GM12865 (cell line): ENCODE measurements at places on chromosomes 1 and 21.

DNA sequence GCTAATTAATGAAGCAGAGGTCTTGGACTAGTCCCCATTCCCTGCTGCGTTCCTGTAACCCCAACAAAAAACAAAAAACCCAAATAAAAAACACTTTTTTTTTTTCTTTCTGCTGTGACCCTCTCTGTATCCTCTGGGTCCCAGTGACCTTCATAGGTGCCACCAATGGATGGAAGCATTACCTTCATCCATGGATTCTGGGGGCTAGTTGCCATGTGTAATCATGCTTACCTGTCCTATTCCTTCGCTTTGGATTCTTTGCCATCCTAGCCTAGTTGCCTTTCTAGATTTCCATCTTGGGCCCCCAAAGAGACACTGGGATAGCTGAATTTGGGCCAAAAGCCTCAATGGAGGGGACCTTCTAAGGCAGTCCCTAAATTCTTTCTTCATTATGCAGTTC, 1208.7 kb downstream of the BRINP3 start:
- DNase-seq: no peak

- no peak for DNase-seq
Measured at GRCh38 chr1:202658251-202658759, 51.9 kb downstream of the SYT2 start.

DNA sequence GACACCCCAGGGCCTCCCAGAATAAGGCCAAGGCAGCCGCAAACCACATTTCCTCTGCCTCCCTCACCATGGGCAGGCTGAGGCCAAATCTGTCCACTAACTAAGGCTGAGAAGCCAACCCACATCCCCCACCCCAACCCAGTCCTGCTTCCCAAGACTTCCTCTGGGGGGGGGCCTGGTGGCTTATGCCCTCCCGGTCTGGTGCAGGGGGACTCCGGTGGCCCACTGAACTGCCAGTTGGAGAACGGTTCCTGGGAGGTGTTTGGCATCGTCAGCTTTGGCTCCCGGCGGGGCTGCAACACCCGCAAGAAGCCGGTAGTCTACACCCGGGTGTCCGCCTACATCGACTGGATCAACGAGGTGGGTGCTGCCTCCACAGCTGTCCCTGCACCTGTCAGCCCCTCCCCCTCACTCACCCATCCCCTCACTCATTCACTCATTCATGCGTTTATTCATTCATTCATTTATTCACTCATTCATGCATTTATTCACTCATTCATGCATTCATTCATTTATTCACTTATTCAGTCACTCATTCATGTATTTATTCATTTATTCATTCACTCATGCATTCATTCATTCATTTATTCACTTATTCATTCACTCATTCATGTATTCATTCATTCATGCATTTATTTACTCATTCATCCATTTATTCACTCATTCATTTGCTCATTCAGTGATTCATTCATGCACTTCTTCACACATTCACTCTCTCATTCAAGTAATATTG, 7.3 kb downstream of the CTRC start:
- no peak for DNase-seq

- DNase-seq: no peak
Measured at GRCh38 chr1:226919995-226920394, 20.1 kb upstream of the COQ8A start.

GRCh38 chr1:179826626-179827280, 50.9 kb downstream of the TOR1AIP2 start:
- DNase-seq: no peak

- DNase-seq: no peak
Measured at GRCh38 chr1:209839875-209840546, 12.2 kb downstream of the UTP25 start.

- DNase-seq: no peak
Measured at GRCh38 chr1:20138346-20138745, 777 bp upstream of the PLA2G2F start.

DNA sequence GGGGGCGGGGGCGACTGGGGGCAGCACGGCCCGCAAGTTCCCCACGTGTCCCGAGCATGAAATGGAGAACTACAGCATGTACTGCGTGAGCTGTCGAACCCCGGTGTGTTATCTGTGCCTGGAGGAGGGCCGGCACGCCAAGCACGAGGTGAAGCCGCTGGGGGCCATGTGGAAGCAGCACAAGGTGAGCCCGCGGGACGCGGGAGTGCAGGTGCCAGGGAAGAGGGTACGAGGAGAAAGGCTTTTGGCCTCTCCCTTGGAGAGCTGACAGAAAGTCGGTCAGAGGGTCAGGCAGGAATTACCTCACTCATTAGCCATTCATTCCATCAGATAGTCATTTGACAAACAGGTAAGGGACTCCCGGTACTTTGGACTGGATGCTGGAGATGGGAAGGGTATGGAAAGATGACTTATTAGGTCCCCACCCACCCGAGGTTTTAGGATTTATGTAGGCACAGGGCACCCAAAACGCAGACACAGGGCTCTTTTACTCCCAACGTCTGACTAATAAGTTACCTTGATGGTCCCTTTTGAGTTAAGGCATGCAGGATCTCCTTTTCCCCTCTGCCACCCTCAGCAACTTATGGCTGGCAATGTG, 2.1 kb downstream of the TRIM67 start:
- no peak for DNase-seq

DNA sequence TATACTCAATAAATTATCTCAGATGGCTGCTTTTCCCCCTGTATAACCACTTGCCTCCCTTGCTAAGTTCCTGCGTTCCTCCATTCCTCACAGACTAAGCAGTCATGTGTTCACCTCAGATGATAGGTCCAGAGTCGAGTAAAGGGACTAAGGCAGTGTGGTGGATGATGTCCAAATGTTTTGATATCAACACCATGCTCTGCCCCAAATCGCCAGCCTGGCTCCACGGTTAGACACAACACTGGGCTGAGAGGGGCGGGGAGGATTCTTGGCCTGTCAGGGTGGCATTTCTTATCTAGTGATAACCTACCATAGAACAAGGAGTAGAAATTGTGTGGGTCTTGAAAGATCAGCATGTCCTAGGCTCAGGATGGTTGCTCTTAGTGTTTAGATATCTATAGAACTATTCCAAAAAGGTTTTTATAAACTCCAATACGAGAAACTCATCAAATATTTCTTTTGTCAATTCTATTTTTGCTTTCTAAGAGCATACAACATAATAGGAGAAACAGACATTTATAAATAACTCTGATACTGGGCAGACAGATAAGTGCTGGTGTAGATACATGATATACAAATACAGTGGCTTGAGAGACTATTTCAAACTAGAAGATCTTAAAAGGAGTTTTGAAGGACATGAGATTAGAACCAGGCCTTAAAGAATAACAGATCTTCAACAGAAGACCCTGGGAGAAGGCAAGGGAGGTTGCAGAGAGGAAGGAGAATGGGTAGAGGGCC, 21.5 kb downstream of the GJA5 start:
- DNase-seq: no peak
